Stimulated activated CD8-positive, alpha-beta memory T cell treated with anti-CD3 and anti-CD28 coated beads, Interleukin-4, amount 100 ng/mL, for 1 hour (primary cell): ENCODE measurements at places on chromosomes 5 and 9.

GRCh38 chr5:150342583-150342982, 14.9 kb upstream of the TCOF1 start:
- DNase-seq, result no peak

- DNase-seq, result no peak
Observed at GRCh38 chr5:135367076-135367475, 32.0 kb downstream of the MACROH2A1 start.

DNA sequence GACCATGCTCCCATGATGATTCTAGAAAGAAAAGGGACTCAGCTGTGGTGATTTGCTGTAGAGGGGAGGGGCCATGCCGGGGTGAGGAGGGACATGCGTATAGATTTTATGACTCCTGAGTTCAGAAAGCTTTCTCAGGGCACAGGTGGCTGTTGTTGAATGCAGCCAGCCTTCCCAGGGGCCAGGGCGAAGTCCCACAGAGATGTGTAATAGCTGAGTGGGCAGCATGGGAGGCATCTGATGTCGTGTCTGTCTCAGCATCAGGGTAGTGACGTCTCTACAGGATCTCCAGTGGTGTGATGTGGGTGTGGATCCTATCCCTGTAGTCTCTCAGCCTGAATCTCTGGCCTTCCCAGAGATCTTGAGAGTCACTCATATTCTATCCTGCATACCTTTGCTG, 7.8 kb upstream of the BOD1 start:
- no peak for DNase-seq

DNA sequence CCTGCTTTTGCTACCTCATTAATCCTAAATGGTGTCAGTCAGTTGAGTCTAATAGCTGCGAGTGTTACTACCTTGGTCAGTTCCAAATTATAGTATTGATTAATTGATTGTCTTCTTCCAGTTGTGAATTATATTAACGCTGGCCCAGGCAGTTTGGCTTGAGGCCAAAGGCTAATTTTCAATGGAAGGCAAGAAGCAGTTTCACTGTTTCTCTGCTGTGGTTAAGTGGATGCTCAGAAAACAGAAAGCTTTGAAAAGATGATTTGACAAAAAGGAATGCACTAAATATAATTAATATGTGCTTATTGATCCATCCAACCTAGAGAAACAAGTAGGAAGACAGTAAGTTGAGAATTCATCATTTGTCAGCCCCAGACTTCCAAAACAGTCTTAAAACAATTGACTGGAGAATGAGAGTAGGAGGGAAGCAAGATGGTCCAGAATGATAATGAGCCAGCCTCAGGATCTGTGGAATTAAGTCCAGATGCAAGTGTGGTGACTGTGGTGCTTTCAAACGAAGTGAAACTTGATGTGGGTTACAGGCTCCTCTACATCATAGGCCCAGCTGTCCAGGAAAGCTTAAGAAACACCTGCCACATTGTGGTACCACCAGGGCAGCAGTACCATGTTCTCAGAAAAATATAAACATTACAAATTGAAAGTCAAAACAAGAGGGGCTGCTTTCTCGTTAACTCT, 1371.0 kb upstream of the DMAC1 start:
- no peak for DNase-seq

DNA sequence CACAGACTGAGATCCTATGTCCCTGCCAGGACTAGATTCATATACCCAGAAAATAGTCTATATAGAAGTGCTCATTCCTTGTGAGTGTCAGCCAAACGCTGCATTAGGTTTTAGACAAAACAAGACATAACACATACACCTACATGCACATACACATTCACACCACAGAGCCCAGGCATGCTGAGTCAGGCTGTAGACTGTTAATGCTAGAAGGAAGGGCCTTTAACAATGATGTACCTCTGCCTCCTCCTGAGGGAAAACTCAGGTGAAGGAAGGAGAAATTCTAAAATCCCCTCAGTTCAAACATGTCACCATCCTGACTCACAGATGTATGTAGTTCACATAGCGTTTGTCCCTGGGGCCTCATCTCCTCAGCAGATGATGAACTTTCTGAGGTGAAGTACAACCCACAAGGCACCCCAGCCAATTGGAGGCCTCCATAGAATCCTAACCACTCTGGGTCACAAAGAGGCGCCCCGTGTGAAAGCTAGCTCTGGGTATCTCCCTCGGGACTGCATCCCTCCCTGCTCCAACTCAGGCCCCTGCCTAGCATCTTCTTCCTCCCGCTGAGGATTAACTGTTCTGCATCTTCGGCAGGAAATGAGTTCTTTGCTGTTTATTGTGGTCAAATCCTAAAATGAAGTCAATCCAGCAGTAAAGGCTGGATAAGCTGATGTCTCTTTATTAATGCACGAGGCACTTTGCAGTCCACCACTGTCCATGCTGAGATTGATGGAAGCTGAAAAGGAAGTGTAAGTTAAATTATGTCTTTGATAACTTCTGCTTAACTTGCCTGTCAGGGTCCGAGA, 40.8 kb upstream of the FSTL4 start:
- DNase-seq, result no peak

GRCh38 chr9:124496075-124496449, 11.1 kb downstream of the NR5A1 start:
- no peak for DNase-seq

DNA sequence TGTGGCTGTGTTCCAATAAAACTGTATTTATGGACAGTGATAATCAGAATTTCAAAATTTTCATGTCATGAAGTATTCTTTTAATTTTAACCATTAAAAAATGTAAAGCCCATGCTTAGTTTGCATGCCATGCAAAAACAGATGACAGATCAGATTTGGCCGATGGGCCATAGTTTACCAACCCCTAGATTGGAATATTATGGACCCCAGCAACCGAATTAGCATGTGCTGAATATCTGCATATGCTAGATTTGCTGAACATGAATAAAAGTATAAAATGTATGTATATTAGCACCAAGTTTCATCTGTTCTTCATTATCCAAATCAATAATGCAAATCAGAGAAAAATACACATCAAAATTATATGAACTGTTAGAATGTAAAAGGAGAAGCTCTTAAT, 158.5 kb upstream of the PPP1R2B start:
- no peak for DNase-seq

DNA sequence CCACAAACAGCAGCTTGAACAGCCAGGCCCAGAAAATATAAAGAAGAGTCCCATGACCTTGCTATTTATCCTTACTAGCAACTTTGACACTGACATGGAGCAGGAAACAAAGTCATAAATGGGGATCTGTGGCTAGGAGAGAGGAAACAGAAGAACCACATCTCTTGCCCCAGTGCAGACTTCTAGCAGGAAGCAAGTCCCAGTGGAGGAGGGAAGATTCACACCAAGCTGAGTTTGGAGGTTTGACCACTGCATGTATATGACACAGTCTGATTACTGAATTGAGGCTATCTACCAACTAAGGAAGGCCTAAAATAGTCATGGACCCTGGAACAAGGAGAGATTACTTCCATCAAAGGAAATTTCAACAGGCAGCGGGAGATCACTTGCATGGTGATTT, 51.4 kb downstream of the CDH6 start:
- DNase-seq, result no peak

DNA sequence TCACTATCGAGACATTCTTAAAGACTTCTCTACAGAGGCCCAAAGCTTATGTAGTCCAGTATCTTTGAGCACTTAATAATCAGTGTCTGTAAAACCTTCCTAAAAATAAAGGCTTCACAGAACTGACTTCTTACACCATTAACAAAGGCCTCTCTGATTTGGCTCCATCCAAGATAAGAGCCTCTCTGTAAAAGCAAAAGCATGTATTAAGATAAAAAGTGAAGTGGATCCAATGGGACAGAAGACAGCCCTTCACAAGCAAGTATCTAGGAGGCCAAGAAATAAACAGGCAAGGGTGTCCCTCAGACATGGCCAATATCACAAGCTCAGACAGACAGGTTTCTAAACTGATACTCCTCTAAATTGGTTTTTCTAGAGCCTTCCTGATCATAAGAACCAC, 11.9 kb downstream of the LHFPL2 start:
- DNase-seq, result no peak

- DNase-seq, result no peak
Observed at GRCh38 chr5:161547738-161548486, 1.4 kb upstream of the GABRB2 start.

DNA sequence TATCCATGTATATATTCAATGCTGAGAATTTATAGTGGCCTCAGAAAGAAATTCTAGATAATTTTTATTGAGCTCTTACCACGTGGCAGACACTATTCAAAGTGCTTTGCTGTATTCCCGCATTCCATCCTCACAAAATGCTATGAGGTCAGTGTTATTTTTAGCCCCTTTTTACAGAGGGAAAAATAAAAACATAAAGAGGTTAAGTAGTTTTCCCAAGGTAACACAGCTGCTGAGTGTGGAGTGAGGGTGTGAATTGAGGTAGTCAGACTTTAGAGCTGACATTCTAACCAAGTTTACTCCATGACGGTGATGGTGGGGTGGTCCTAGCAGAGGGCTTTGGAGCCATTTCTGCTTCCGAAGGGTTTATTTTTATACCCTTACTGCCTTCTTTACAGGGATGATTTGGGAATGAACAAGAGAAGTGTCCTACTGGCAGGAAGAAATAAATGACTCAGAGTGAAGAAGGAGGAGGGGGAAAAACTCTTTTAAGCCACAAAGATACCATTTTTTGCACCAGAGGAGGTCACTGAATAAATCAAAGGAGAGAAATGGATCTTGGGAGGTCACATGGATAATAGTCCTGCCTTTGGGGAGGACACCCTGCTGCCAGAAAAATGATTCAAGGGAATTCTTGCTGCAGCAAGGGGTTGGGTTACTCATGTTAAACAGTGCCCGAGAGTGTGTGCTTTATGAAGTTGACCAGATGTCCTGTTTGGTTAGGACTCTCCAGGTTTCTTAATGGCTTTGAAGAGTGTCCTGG, 76.1 kb downstream of the HMHB1 start:
- no peak for DNase-seq

GRCh38 chr5:78002690-78003089, 226.6 kb upstream of the TBCA start:
- no peak for DNase-seq

GRCh38 chr5:51347704-51348103, 35.5 kb upstream of the ISL1 start:
- DNase-seq, result no peak

DNA sequence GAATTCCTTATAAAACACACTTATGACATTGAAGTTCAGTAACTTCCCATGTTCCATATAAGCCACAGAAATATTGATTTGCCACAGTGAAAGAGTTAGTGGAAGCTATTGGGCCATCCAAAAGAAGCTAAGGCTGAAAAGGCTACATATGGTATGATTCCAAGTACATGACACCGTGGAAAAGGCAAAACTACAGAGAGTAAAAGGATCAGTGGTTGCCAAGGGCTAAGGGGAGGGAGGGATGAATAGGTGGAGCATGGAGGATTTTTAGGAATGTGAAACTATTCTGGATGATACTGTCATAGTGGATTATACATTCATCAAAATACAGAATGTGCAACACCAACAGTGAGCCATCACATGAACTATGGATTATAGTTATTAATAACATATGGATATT, 109.7 kb downstream of the F2RL2 start:
- DNase-seq, result no peak

DNA sequence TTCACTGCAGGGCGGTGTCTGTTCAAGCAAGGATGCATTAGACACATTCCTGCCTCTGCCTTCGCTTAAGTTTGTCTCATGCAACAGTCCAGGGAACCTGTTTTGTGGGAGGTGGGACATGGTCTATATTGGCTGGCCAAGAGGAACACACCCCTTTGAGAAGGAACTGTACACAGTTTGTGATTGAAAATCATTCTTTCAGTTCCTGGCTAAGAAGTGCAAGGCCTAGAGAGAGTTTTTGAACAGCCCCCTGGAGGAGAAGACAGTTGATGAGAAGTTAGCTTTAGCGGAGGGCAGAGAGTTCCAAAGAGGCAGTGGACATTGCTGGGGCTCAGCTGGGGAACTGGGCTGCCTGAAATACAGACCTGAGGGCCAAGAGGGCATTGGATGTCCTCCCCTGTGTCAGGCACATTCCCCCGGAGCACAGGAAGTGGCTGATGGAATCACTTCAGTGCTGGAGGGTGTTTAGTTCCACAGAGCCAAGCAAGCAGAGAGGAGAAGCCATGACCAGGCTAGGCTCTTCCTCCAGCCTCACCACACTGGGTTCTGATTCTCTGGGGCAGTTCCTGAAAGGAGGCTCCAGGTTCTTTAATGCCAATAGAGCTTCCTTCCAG, 66.6 kb downstream of the RGS3 start:
- no peak for DNase-seq

GRCh38 chr5:41863871-41864486, 6.2 kb downstream of the OXCT1 start:
- DNase-seq, result no peak

DNA sequence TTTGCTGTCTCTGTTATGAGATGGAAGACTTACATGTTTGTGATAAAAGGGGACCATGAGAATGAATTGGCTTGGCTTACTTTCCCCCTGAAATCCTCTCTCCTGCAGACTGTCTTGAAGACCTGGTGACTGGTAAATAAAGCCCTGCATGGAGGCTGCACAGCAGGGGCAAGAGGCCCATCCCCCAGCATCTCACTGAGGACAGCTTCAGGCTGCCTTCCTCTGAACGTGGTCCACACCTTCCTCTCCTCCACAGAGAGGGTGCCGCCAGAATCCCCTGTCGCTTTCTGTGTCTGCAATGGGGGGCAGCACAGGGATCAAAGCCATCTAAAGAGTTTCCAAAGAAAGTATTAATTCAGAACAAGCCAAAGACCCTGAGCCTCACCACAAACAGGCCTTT, 94.6 kb downstream of the SYK start:
- no peak for DNase-seq

GRCh38 chr5:34656700-34657273, 659 bp downstream of the RAI14 start:
- no peak for DNase-seq

GRCh38 chr9:127067603-127068220, 54.7 kb downstream of the ANGPTL2 start:
- no peak for DNase-seq
